GM13976 (cell line): ENCODE measurements at places on chromosomes 16 and 17.

DNA sequence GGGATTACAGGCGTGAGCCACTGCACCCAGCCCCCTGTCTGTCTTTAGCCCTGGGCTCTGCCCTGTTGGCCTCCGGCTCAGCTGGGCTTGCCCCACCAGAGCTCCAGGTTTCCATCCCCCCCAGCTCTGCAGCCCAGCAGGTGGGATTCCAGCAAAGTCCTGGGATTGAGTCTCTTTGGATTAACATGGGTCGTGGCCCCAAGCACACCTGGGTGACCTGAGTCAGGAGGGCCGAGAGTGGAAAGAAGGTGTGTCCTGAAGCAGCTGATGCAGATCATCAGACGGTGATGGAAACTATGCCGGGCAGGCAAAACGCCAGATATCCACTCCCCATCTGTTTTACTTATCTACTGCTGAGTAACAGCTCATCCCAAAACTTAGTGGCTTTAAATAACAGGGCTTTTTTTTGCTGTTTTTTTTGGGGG lies 72.5 kb downstream of the KNOP1 start:
- no peak for DNase-seq

GRCh38 chr16:89202422-89203215 lies 2.3 kb upstream of the SLC22A31 start:
- no peak for DNase-seq

GRCh38 chr17:65079489-65079900 lies 23.0 kb upstream of the GNA13 start:
- DNase-seq, result no peak

DNA sequence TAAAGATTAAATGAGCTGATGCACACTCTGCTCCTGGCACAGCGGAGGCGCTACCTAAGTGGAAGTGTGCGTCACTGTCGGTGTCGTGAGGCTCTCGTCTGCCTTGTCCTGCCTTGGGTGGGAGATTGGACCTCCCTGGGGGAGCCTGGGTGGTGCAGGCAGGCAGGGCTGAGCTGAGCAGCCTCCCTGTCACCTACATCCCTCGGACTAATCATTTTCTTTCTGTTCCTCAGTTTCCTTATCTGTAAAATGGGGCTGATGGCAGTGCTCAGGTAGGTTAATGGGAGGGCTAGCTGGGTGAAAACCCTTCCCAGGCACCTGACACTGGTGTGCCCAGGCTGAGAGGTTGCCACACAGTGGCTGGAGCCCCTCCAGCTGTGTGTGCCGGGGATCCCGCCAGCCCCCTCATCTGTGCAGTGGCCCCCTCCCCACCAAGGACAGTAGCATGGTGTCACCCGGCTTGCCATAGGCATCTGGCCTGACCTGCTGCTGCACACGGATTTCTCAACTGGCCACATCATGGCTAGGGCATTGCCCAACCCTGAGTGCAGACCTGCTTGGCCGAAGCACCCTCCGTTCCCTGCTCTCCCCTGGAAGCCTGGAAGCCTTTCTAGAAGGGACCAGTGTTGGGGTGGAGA lies 4.3 kb downstream of the ADCY7 start:
- DNase-seq, result no peak

- DNase-seq, result no peak
Measured at GRCh38 chr17:11899537-11899942, 97.7 kb downstream of the ZNF18 start.

DNA sequence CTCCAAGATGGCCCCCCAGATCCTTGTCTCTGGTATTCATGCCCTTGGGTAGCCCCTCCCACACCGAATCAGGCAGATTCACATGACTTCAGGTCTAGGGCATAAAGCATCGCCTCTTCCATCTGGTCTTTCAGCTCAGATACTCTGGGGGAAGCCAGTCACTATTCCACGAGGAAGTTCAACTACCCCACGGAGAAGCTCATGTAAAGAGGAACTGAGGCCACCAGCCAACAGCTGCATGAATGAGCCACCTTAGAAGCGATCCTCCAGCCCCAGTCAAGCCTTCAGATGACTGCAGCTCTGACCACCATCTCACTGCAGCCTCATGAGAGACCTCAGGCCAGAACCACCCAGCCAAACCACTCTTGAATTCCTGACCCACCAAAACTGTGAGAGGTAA lies 54.1 kb downstream of the SOCS3 start:
- DNase-seq, result no peak

DNA sequence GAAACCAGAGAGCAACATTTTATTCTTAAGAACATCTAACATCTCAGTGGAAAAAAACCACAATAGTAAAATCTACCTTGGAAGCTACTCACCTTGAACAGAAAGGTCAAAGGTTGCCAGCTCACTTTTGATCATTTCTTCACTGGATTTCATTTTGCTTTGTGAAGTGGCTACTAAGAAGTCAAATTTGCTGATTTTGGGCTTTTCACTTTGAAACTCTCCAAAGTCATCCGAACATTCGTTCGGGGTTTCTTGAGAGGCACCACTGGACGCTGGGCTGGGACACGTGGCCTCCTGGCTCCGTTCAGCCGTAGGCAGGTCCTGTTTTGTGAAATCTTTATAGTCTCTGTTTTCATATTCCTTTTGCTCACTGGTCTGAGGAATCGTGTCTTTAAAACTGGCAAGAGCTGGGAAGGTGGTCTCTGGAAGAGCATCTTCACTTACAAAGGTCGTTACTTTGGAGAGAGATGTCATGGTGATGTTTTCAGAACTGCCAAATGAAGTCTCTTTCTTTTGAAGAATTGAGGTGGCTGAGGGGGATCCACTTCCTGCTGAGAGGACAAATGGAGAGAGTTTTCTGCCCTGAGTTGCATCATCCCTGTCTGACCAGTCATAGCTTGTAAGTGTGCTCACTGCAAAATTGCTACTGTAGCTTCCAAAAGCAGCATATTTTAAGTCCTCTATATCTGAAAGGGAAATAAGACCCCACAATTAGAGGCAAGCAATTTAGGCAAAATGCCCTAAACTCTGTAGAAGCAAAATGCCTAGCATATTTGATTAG lies 52.4 kb downstream of the DUSP14 start:
- no peak for DNase-seq

DNA sequence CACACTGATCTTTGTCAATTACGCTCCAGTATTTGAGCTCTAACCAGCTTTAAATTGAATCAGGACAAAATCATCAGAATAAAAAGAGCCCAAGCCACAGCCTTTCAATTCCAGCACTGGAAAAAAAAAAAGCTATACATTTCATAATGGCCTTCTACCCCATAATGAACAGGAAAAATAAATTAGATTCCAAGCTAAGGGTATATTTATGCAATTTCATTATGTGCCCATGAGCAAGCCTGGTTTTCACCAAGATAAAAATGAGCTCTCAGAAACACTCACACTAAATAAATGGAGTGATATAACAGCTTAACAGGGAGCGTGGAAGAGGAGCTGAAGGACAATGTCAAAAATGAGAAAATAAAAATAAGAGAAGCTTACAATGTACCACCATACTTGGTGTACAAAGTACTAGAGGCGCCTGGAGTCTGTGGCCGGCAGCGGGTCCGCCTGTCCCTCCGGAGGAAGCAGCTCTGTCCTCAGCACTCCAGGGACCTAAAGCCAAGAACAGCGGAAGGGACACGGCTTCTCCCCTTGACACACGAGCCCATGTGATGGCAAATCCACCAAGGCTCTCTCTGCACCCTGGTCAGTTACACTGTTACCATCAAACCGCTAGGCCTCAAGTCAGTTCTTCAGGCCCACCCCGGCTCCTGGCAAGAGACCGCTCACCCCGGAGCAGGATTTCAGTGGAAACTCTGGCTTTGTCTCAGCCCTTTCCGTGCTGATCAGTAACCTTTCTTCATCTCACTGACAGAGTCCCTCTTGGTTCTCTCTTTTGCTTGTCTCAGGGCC lies 69.6 kb downstream of the RBFOX3 start:
- DNase-seq, result no peak

DNA sequence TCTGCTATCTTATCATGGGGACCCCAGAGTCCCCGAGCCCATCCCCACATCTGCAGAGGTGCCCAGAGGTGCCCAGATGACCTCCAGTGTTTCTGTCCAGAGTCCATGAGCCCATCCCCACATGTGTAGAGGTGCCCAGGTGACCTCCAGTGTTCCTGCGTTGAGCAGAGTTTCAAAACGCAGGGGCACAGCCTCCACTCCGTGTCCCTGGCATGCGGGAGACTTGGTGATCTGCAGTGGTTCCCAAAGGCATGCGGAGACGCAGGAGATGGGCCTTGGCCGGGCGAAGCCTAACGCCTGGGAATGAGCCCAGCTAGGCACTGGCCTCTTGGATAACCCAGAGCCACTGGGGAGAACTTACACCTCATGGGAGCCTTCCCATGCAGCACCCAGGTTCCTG lies 41.3 kb downstream of the COX4I1 start:
- no peak for DNase-seq
